ENCODE measurements at places on chromosomes 5 and 9.

- no peak for DNase-seq
Observed at GRCh38 chr9:110897943-110898342, 140.3 kb downstream of the LPAR1 start.

DNA sequence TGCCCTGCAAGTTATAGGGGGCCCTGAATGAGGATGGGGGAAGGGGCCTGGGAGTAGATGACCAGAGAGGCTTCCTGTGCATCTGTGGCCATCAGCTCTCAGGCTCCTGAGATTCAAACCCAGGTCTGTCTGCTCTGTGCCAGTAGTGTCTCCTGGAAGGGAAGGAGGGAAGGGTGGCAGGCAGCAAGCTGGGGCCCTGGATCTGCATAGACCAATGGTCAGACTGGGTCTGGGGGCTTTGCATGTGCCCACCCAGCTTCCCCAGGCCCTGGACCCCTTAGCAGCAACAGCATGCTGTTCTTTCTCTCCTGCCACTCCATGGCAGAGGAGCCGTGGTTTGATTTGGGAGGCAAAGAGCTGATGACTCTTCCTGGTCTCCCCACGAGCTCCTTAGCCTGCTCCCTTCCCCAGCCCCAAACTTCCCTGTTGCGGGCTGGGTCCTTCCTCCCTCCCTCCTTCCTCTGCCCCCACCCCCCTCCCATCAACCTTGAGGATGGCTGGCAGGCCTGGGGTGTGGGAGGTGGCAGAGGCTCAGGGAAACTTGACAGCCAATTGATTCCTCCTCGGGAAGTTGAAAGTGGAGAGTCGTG, 31.6 kb downstream of the DAB2IP start:
- DNase-seq: no peak

- DNase-seq: no peak
Observed at GRCh38 chr5:72550595-72550994, 43.4 kb upstream of the ZNF366 start.

DNA sequence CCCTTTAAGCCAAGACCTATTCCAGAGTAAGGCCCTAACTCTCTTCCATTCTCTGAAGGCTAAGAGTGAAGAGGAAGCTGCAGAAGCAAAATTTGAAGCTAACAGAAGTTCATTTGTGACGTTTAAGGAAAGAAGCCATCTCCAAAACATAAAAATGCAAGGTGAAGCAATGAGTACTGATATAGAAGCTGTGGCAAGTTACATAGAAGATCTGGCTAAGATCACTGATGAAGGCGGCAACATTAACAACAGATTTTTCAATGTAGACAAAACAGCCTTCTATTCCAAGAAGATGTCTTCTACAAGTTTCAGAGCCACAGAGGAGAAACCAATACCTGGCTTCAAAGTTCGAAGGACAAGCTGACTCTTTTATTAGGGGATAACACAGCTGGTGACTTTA, 1143.4 kb downstream of the CDH12 start:
- no peak for DNase-seq

DNA sequence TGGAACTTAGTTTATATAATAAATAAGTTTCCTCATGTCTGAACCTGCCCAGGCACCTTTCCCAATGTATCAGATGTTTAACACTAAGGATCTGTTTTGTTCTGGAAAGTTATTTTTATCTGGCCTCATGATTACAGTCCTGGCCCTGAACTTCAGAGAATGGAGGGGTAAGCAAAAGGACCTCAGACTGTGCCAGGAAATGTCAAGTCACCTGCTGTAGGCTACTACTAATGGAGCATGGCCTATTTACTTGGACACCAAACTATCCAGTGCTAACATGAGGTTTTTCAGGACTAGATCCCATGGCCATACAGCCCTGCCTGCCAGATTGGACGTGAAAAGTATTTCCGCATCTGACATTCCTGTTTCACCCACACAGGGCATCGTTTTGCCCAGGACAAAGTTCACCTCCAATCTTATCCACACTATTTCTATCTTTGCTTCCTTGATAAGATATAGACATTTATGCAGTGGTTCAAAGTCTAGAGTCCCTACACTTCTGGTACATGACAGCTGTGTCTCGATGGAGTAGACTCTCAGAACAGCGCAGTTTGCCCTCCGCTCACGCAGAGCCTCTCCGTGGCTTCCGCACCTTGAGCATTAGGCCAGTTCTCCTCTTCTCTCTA, at the start of gene BTNL8:
Gene BTNL8 (plus strand): TSS at position 539 of the 626 bp plus-strand sequence. CDS start 152 bp downstream, outside the sequence.
- no peak for DNase-seq

GRCh38 chr5:160655717-160656116, 196.3 kb downstream of the ATP10B start:
- DNase-seq: no peak

DNA sequence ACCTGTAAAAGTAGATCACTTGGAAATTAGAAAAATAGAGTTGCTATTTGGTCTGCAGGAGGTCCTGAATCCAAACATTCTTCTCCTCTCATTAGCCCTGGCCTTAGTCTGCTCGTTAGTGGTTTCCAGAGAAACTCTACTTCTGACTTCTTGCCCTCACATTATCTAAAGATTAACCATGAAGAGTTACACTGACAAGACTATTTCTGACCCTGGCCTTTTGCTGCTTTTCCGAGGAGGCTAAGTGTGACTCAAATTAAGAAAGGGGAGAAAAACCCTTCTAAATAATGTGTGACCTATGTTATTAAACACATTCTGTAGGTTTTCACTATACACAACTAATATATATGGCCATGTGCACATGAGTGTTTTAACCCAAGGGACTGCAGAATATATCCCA, 302.4 kb downstream of the RAB3C start:
- DNase-seq: no peak

Measured in NCI-H2029 treated with DMSO at 0.1 percent for 48 hours (cell line).